Activated naive CD4-positive, alpha-beta T cell treated with anti-CD3 and anti-CD28 coated beads, Interleukin-2, amount 10 ng/mL, durations not matched to agents 7 days and 5 days (primary cell): ENCODE measurements at places on chromosomes 1 and 21.

DNA sequence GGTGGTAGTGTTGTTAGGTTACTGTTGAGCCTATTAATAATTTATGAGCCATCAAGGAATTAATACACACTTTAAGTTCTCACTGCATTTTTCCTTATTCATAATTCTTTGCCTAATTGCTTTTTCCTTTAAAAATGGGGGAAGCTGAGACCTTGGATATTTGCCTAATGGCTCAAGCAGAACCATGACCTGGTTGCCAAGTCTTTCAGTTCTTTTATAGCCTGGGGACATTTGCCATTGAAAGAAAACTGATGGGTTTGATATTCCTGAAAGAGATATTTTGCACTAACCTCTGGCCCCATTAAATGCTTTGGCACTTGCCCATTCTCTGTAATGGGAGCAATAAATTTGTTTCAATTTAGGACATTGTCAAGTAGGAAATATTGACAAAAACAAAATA lies 18.5 kb upstream of the LRRC53 start:
- no peak for DNase-seq

DNA sequence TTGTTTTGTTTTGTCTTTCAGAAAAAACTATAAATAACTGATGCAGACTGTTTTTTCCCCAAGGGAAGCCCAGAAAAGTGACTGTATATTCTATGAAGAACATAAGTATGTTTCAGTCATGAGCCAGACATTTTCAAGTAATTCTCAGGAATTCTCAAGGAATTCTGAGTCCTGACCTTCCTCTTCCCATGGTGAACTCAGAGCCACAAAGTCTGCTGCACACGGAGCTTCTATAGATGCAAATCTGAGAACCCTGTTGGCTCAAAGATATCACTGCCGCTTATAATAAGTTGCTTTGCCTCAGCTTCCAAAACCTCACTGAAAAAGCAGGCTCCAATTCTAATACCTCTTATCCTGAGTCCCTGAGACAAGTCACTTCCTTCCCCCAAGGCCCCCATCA lies 418.5 kb upstream of the RUNX1 start:
- no peak for DNase-seq

GRCh38 chr1:185739967-185740366 lies 5.8 kb downstream of the HMCN1 start:
- no peak for DNase-seq

GRCh38 chr1:30232288-30232899 lies 491.0 kb downstream of the MATN1 start:
- peak; percentile 33 for DNase-seq

GRCh38 chr1:52511439-52511838 lies 41.5 kb downstream of the TUT4 start:
- DNase-seq, result no peak

DNA sequence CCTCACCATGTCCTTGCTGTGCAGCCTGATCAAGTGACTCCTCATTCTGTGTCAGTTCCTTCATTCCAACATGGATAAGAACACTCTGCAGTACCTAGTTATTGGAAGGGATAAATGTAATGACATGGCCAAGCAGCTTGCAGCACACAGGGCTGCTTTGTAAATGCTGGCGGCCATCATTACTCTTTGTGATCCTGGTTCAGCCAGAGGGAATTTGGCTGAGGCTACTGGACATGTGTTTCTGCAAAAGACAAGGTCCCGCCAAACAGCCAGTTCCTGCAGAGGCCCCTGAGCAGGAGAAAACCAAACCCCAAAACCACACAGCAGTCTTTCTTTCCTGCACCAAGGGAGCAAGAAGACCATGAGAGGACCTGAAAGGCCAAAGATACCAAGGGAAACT lies 495.8 kb downstream of the AJAP1 start:
- no peak for DNase-seq

- DNase-seq, result peak; percentile 36
Observed at GRCh38 chr1:7539769-7540175, 231.3 kb upstream of the VAMP3 start.

- DNase-seq, result no peak
Observed at GRCh38 chr1:52635321-52636089, 2.5 kb downstream of the SHISAL2A start.

- DNase-seq, result no peak
Observed at GRCh38 chr1:7302126-7302525, 469.0 kb upstream of the VAMP3 start.

- no peak for DNase-seq
Observed at GRCh38 chr1:19599810-19600209, 44.3 kb upstream of the NBL1 start.

- no peak for DNase-seq
Observed at GRCh38 chr21:16773206-16773605, 739.6 kb upstream of the CXADR start.

DNA sequence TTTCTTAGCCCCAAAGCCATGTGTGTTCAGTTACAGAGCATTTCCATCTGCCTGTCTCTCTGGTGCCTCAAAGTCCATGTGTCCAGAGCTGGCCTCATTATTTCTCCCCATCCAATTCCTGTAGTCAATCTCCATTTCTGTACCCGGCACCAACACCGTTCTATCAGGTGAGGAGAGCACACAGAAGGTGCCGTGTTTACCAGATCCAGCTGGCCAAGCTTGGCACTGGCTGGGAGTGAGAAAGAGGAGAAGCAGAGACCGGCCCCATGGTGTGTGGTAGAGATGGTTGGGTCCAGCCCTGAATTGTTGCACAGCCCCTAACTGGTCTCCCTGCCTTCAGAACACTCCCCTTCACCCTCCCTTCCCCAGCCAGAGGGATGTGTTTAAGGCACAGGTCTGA lies 7.5 kb upstream of the SSBP3 start:
- no peak for DNase-seq

- DNase-seq, result no peak
Observed at GRCh38 chr1:31798433-31799195, 17.2 kb downstream of the SPOCD1 start.

GRCh38 chr21:24424776-24425175 lies 1182.5 kb downstream of the MRPL39 start:
- no peak for DNase-seq
